Cardiac muscle cell (in vitro differentiated cells and primary cell): ENCODE measurements at places on chromosomes 12 and 14. TPM values are rescaled to one million over a fixed set of nuclear protein-coding genes. Genes with fewer than 3 reads are reported as not detected.

Gene EFS
- polyA plus RNA-seq = 16.7 and 22.2 TPM in 2 replicates

Gene HOXC12
- polyA plus RNA-seq = not detected in 2 replicates

Gene ASCL1
- polyA plus RNA-seq = not detected in 2 replicates

Gene GPRC5D
- 0.35 TPM in 1 of 2 replicates, not detected in the other for polyA plus RNA-seq

Gene NINJ2
- 2.3 and 3.5 TPM in 2 replicates for polyA plus RNA-seq

Gene DAZAP2
- 147 and 191 TPM in 2 replicates for polyA plus RNA-seq

Gene ENDOU
- polyA plus RNA-seq = 0.95 and 1.3 TPM in 2 replicates

Gene CMA1
- polyA plus RNA-seq = not detected in 2 replicates

Gene PNMA1
- polyA plus RNA-seq = 72.4 and 77.4 TPM in 2 replicates

Gene BCL2L14
- 0.29 TPM in 1 of 2 replicates, not detected in the other for polyA plus RNA-seq

Gene ALDH6A1
- polyA plus RNA-seq = 53.7 and 95.8 TPM in 2 replicates

Gene RHOJ
- polyA plus RNA-seq = 0.74 TPM in 1 of 2 replicates, not detected in the other

Gene ACOT6
- 0.59 TPM in 1 of 2 replicates, not detected in the other for polyA plus RNA-seq

Gene ARHGEF40
- polyA plus RNA-seq = 26.4 and 31.6 TPM in 2 replicates

Gene CLEC4E
- not detected in 2 replicates for polyA plus RNA-seq

Gene NRIP2
- 1.3 and 1.4 TPM in 2 replicates for polyA plus RNA-seq

Gene AQP5
- polyA plus RNA-seq = 0.56 and 0.74 TPM in 2 replicates

Gene PRR4
- polyA plus RNA-seq = 5.3 and 7.1 TPM in 2 replicates

Gene FBXO33
- 12.8 and 14.0 TPM in 2 replicates for polyA plus RNA-seq

Gene LRTM2
- not detected in 2 replicates for polyA plus RNA-seq

Gene SLC17A8
- not detected in 2 replicates for polyA plus RNA-seq

Gene NGB
- not detected in 2 replicates for polyA plus RNA-seq

Gene C12orf57
- 154 and 208 TPM in 2 replicates for polyA plus RNA-seq

Gene SELPLG
- polyA plus RNA-seq = 2.7 and 3.5 TPM in 2 replicates

Gene MRPL42
- 92.5 and 128 TPM in 2 replicates for polyA plus RNA-seq

Gene CRIP2
- 1,364 and 1,845 TPM in 2 replicates for polyA plus RNA-seq

Gene OLR1
- 0.28 TPM in 1 of 2 replicates, not detected in the other for polyA plus RNA-seq

Gene CEBPE
- polyA plus RNA-seq = not detected in 2 replicates

Gene CCNK
- 13.3 and 13.7 TPM in 2 replicates for polyA plus RNA-seq

Gene KRT3
- not detected in 2 replicates for polyA plus RNA-seq

Gene CMKLR1
- 0.06 TPM in 1 of 2 replicates, not detected in the other for polyA plus RNA-seq

Gene SLIRP
- polyA plus RNA-seq = 466 and 662 TPM in 2 replicates

Gene CCDC196
- 0.13 TPM in 1 of 2 replicates, not detected in the other for polyA plus RNA-seq
